ENCODE measurements at places on chromosomes 1 and 21.

DNA sequence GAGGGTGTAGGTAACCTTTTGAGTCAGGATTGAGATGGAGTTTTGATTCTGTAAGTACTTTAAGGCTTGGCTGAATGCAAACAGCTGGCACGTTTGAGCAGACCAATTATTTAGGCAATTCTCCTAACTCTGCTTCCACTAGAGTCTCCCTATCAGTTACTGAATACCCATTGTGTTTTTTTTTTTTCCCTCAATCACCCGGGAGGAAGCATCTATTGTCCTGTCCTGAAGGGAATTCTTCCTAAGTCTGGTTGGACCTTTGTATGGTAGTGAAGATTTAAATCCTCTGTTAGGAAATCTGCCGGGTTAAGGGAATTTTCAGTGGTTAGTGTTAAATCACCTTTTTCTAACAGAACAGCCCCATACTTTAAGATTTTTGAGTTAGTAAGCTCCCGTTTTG lies 571.2 kb upstream of the USP24 start:
- no peaks in the 10 kb centered on the region for H3K36me3 ChIP-seq
- no peak overlapping the region for H3K27ac ChIP-seq
- H3K4me3 ChIP-seq, result no peak overlapping the region

GRCh38 chr1:26863685-26864077 lies 732 bp downstream of the SFN start:
- H3K4me1 ChIP-seq, result peaks cover 28% of the 10 kb centered on the region
- DNase-seq, result no peak
- H3K36me3 ChIP-seq, result peaks cover 1% of the 10 kb centered on the region
- H3K27me3 ChIP-seq, result no peaks in the 10 kb centered on the region

- H3K36me3 ChIP-seq, result no peaks in the 10 kb centered on the region
- peaks cover 5% of the 10 kb centered on the region for H3K4me1 ChIP-seq
- peaks cover 82% of the 10 kb centered on the region for H3K27me3 ChIP-seq
- DNase-seq, result no peak
- no peak overlapping the region for H3K27ac ChIP-seq
Measured at GRCh38 chr1:217136895-217137205, 413.6 kb upstream of the ESRRG start.

- no peaks in the 10 kb centered on the region for H3K4me1 ChIP-seq
- H3K27me3 ChIP-seq, result peaks cover 32% of the 10 kb centered on the region
Measured at GRCh38 chr1:36771660-36772284, 262.5 kb downstream of the GRIK3 start.

- no peak overlapping the region for H3K4me3 ChIP-seq
- no peaks in the 10 kb centered on the region for H3K27me3 ChIP-seq
- no peak overlapping the region for H3K27ac ChIP-seq
- peaks cover 50% of the 10 kb centered on the region for H3K4me1 ChIP-seq
- no peaks in the 10 kb centered on the region for H3K36me3 ChIP-seq
Measured at GRCh38 chr1:64546013-64546412, 76.1 kb downstream of the CACHD1 start.

- DNase-seq, result no peak
- no peaks in the 10 kb centered on the region for H3K4me1 ChIP-seq
- H3K27ac ChIP-seq, result no peak overlapping the region
- no peak overlapping the region for H3K4me3 ChIP-seq
- H3K27me3 ChIP-seq, result no peaks in the 10 kb centered on the region
Measured at GRCh38 chr1:113002297-113002696, 46.3 kb upstream of the SLC16A1 start.

- DNase-seq, result no peak
- peaks cover 50% of the 10 kb centered on the region for H3K36me3 ChIP-seq
- peak overlapping the region; percentile 27 for H3K27ac ChIP-seq
- no peak overlapping the region for H3K4me3 ChIP-seq
- no peaks in the 10 kb centered on the region for H3K27me3 ChIP-seq
Measured at GRCh38 chr1:111179968-111180533, 20.4 kb downstream of the DENND2D start.

GRCh38 chr1:40951943-40952743 lies 27.4 kb upstream of the CTPS1 start:
- no peak overlapping the region for H3K4me3 ChIP-seq
- peaks cover 24% of the 10 kb centered on the region for H3K27me3 ChIP-seq
- H3K27ac ChIP-seq, result no peak overlapping the region

DNA sequence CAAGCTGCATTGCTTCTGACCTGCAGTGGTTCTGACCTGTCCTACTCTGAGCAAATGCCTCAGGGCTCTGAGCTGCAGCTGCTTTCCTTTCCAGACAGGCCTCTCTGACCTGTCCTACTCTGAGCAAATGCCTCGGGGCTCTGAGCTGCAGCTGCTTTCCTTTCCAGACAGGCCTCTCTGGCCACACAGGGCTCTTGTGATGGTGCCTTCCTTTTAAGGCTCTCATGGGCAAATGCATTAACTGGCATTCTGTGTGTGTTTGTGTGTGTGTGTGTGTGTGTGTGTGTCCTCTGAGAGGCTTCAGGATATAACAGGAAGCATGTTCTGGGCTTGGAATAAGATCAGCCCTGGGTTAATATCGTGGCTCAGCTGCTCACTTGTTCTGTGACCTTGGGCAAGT lies 131.3 kb downstream of the NTPCR start:
- H3K27ac ChIP-seq, result no peak overlapping the region
- no peak overlapping the region for H3K4me3 ChIP-seq
- H3K27me3 ChIP-seq, result no peaks in the 10 kb centered on the region
- no peak for DNase-seq

DNA sequence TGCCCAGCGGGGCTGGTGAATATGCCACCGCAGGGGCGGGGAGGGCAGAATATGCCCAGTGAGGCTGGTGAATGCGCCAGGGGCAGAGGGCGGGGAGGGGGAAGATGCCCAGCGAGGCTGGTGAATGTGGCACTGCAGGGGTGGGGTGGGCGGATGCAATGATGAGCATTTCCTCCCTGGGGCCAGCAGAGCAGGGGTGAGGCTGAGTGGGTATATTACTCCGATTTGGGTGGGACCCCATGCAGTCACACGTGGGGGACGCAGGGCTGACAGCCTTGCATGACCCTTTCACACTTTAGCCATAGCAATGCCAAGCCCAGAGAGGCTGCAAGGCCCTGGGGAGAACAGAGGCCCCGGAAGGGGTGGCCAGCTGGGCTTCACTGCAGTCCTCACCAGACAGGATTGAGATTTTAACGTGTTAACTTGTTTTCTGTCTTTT lies 9.3 kb upstream of the SLX9 start:
- no peaks in the 10 kb centered on the region for H3K36me3 ChIP-seq
- no peaks in the 10 kb centered on the region for H3K27me3 ChIP-seq
- peak overlapping the region; percentile 79 for H3K4me3 ChIP-seq
- peak; percentile 73 for DNase-seq
- H3K27ac ChIP-seq, result peak overlapping the region; percentile 82
- peaks cover 58% of the 10 kb centered on the region for H3K4me1 ChIP-seq

DNA sequence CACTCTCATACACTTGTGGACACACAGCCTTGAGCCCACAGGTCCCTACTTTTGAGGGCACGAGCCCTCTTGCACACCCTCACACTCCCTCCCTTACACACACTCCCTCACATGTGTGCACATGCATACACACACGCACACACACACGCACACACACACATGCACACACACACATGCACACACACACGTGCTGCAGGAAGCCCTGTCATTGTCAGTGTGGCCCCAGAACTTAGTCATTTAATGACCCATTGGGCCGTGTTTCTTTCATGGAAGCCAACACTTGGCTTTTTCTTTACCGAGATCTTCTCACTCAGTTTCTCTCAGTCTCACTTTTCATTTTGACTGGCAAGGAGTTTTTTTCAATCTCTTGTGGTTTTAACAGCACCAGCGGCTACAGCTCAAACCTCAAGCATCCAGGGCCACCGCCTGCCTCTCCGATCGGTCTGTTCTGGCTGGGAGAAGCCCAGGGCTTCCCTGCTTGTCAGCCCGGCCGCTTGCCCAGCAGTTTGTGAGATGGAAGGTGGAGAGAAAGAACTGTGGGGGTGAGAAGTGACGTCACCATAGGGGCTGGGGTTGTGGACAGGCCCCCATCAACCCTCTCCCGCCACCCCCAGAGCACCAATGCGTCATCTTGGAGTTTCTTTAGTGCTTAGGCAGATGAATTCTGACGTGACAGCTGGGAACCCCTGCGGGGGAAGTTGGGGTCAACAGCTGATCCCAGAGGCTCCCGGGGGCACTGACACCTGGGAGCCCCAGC lies 15.8 kb upstream of the TNFRSF8 start:
- H3K27me3 ChIP-seq, result peaks cover 21% of the 10 kb centered on the region
- H3K4me3 ChIP-seq, result no peak overlapping the region
- H3K4me1 ChIP-seq, result peaks cover 13% of the 10 kb centered on the region
- H3K27ac ChIP-seq, result no peak overlapping the region

- H3K36me3 ChIP-seq, result no peaks in the 10 kb centered on the region
- H3K27ac ChIP-seq, result no peak overlapping the region
- H3K4me3 ChIP-seq, result no peak overlapping the region
- peak; percentile 54 for DNase-seq
- peaks cover 51% of the 10 kb centered on the region for H3K4me1 ChIP-seq
- H3K27me3 ChIP-seq, result no peaks in the 10 kb centered on the region
Measured at GRCh38 chr1:234322979-234323378, 50.3 kb upstream of the COA6 start.

- no peak overlapping the region for H3K27ac ChIP-seq
- H3K27me3 ChIP-seq, result no peaks in the 10 kb centered on the region
- no peaks in the 10 kb centered on the region for H3K4me1 ChIP-seq
- no peak for DNase-seq
- no peak overlapping the region for H3K4me3 ChIP-seq
Measured at GRCh38 chr1:167563579-167564246, 10.2 kb upstream of the CREG1 start.

- H3K36me3 ChIP-seq, result peaks cover 8% of the 10 kb centered on the region
- no peaks in the 10 kb centered on the region for H3K27me3 ChIP-seq
- DNase-seq, result no peak
- peaks cover 26% of the 10 kb centered on the region for H3K4me1 ChIP-seq
- H3K27ac ChIP-seq, result no peak overlapping the region
Measured at GRCh38 chr21:42512346-42513034, 1.2 kb upstream of the SLC37A1 start.

- no peak for DNase-seq
- H3K4me1 ChIP-seq, result peaks cover 2% of the 10 kb centered on the region
- H3K4me3 ChIP-seq, result no peak overlapping the region
- no peak overlapping the region for H3K27ac ChIP-seq
- H3K36me3 ChIP-seq, result peaks cover 10% of the 10 kb centered on the region
- H3K27me3 ChIP-seq, result no peaks in the 10 kb centered on the region
Measured at GRCh38 chr1:36133484-36133883, 8.5 kb upstream of the COL8A2 start.

GRCh38 chr1:29633771-29634170 lies 397.4 kb downstream of the PTPRU start:
- H3K27ac ChIP-seq, result no peak overlapping the region
- no peaks in the 10 kb centered on the region for H3K36me3 ChIP-seq
- H3K4me1 ChIP-seq, result no peaks in the 10 kb centered on the region
- H3K4me3 ChIP-seq, result no peak overlapping the region
- no peak for DNase-seq

- H3K4me3 ChIP-seq, result no peak overlapping the region
- H3K36me3 ChIP-seq, result no peaks in the 10 kb centered on the region
- H3K4me1 ChIP-seq, result no peaks in the 10 kb centered on the region
- H3K27ac ChIP-seq, result no peak overlapping the region
- no peak for DNase-seq
Measured at GRCh38 chr21:44423312-44423821, 31.9 kb upstream of the LRRC3 start.

DNA sequence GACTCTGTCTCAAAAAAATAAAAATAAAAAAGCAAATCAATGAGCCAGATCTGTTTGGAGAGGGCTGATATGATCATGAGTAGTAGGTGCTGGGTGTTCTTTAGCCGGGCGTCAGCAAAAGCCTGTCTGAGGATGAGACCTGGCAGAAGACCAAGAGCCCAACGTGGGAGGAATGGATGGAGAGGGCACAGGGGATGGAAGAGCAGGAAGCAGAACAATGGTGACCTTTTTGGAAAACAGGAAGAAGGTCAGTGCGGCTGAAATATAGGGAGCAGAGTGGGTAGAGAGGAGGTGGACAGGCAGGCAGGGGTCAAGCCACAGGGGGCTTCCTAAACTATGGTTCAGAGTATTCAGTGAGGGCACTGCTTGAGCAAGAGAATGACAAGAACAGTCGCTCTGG lies 30.9 kb downstream of the VWA5B1 start:
- H3K4me3 ChIP-seq, result no peak overlapping the region
- peaks cover 26% of the 10 kb centered on the region for H3K4me1 ChIP-seq

- H3K4me3 ChIP-seq, result no peak overlapping the region
- H3K27ac ChIP-seq, result no peak overlapping the region
- no peak for DNase-seq
- peaks cover 27% of the 10 kb centered on the region for H3K36me3 ChIP-seq
- H3K27me3 ChIP-seq, result no peaks in the 10 kb centered on the region
Measured at GRCh38 chr1:6667139-6667538, 34.5 kb downstream of the DNAJC11 start.

- no peak overlapping the region for H3K27ac ChIP-seq
- H3K36me3 ChIP-seq, result no peaks in the 10 kb centered on the region
- H3K4me3 ChIP-seq, result no peak overlapping the region
- DNase-seq, result no peak
- H3K4me1 ChIP-seq, result peaks cover 2% of the 10 kb centered on the region
- no peaks in the 10 kb centered on the region for H3K27me3 ChIP-seq
Measured at GRCh38 chr1:56409112-56409691, 170.2 kb downstream of the PLPP3 start.

GRCh38 chr1:202656057-202656456 lies 54.2 kb downstream of the SYT2 start:
- peaks cover 23% of the 10 kb centered on the region for H3K27me3 ChIP-seq
- H3K4me3 ChIP-seq, result no peak overlapping the region
- H3K27ac ChIP-seq, result no peak overlapping the region
- H3K36me3 ChIP-seq, result no peaks in the 10 kb centered on the region
- DNase-seq, result no peak
- no peaks in the 10 kb centered on the region for H3K4me1 ChIP-seq

DNA sequence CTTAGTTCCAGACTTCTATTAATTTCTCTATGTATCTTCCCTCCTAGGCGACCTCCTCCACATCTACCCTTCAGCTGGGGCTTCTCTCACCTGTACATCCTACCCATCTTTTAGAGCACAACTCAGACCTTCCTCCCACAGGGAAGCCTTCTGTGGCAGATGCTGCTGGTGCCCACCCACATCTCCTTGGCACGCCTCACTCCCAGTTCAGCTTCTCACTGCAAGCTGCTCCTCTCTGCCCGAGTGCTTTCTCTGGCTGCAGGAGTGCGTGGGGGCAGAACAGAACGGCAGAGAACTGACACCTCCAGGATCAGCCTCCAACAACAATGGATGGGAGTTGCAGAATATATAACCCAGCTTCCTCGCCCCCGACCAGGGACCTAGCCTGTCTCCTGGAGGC lies 36.5 kb downstream of the ZBTB18 start:
- no peak overlapping the region for H3K27ac ChIP-seq
- H3K4me3 ChIP-seq, result no peak overlapping the region
- H3K36me3 ChIP-seq, result no peaks in the 10 kb centered on the region

DNA sequence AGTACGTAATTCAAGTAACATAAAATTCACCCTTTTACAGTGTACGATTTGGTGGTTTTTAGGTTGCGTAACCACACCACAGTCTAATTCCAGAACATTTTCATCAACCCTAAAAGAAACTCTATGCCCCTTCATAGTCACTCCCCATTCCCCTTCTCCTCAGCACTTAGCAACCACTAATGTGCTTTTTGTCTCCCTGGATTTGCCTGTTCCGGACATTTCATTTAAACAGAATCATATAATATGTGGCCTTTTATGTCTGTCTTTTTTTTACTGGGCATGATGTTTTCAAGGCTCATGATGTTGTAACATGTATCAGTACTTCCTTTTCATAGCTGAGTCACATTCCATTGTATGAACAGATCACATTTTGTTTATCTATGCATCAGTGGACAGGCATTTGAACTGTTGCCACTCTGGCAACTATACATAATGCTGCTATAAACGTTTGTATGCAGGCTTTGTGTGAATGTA lies 20.8 kb downstream of the OBSCN start:
- H3K27me3 ChIP-seq, result no peaks in the 10 kb centered on the region
- DNase-seq, result no peak

All from activated naive CD8-positive, alpha-beta T cell treated with anti-CD3 and anti-CD28 coated beads, Interleukin-2, amount 50 U/mL, for 24 hours (primary cell).